ENCODE measurements at places on chromosomes 1 and 21.

GRCh38 chr1:93349231-93350135 is 3.8 kb downstream of the DR1 start:
- no peak for DNase-seq

GRCh38 chr1:1080122-1080757 is 6.1 kb upstream of the RNF223 start:
- peak; percentile 42 for DNase-seq

- no peak for DNase-seq
Observed at GRCh38 chr1:181100015-181100905, 11.8 kb downstream of the IER5 start.

GRCh38 chr1:79364896-79365295 is 358.4 kb upstream of the ADGRL4 start:
- no peak for DNase-seq

- no peak for DNase-seq
Observed at GRCh38 chr1:178500936-178501554, 4.3 kb upstream of the CLEC20A start.

DNA sequence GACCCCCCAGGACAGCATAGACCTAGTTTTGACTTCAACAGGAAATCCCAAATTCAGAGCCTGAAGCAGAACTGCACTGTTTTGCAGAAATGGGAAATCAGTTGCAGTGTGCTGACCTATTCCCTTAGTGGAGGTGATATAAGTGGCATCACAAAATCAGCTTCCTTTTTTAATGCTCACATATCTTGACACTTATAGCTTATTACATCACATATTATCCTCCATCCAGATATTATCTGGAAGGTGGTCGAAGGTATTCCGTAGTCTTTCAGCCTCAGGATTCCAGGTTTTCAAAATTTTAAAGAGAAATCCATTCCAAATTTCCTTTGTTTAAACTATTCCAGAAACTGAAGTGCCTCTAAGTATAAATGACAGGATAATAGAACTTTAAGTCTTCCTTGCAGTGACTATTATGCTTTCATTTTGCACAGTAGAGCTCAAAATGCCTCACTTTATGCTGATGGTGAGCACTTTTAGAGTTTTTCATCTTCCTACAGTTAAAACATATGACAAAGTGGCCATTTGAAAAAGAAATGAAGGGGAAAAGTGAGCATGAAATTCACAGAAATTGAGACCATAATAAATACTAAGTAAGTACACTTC is 106.4 kb upstream of the DPYD start:
- no peak for DNase-seq

GRCh38 chr1:75727571-75727970 is 3.1 kb downstream of the ACADM start:
- DNase-seq, result no peak

DNA sequence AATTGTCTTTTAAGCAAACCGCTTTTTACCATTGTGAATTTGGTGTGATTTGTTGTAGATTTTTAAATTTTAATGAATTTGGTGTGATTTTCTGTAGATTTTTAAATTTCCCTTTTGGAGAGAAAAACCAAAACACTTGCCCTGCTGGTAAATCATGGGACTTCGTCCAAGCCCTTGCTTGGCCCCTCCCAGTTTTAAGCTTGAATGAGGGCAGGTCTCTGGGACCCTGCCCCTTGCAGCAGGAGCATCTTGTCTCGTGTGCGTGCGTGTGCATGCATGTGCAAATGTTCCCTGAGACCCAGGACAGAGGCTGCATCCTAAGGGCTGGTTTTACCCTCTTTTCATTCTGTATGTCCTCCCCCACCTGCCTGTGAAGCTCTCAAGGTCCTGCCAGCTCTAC is 248.6 kb downstream of the GREM2 start:
- DNase-seq, result no peak

GRCh38 chr1:155175281-155175926 is 1.8 kb downstream of the TRIM46 start:
- DNase-seq, result no peak

- no peak for DNase-seq
Observed at GRCh38 chr1:95876276-95876675, 642.3 kb downstream of the RWDD3 start.

DNA sequence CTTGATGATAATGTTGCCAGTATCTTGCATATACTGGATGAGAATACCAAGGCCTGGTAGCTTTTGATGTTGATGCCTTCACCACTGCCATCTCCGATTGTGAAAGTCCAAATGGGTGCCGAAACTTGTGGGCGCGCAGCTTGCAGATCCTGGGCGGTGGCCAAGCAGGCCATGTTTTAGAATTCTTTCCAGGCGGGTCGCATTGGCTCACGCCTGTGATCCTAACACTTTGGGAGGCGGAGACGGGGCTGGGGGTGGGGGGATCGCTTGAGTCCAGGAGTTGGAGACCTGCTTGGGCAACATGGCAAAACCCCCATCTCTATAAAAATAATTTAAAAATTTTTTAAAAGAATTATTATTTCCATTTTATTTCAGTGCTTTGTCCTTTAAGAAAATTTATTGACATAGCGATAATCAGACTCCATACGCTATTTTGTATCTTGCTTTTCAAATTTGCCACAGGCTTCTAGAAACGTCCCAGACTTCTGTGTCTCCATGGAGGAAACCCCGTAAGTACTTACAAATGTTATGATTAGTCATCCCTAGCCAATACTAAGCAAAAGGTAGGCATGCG is 592 bp upstream of the ZNF326 start:
- no peak for DNase-seq

DNA sequence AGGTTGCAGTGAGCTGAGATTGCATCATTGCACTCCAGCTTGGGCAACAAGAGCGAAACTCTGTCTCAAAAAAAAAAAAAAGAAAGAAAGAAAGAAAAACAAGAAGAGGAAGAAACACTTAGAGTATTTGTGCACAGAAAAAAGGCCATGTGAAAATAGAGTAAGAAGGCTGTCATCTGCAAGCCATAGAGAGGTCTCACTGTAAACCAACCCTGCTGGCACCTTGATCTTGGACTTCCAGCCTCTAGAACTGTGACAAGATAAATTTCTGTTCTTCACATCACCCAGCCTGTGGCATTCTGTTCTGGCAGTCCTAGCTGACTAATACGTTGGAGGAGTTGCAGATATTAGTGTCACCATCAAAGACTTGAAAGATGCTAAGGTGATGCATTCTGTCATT is 12.1 kb upstream of the ZDHHC18 start:
- no peak for DNase-seq

GRCh38 chr1:12179111-12179519 is 12.3 kb downstream of the TNFRSF1B start:
- DNase-seq, result no peak

- no peak for DNase-seq
Observed at GRCh38 chr1:211885747-211886522, 55.4 kb upstream of the LPGAT1 start.

DNA sequence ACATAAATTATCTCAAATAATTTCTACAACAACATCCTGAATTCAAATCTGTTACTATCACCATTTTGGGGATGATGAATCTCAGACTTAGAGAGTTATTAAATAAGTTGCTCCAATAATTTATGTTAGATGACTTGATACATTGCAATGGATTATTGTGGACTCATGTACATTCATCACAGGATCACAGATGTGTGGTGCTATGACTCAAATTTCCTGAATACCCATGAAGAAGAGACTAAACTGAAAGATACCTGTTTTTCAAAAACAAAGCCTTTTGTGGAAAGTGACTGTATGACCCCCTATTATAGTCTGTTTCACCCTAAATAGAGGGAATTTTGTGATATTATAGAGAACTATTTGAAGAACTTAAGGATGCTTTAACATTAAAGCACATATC is 315.0 kb downstream of the PLA2G4A start:
- no peak for DNase-seq

DNA sequence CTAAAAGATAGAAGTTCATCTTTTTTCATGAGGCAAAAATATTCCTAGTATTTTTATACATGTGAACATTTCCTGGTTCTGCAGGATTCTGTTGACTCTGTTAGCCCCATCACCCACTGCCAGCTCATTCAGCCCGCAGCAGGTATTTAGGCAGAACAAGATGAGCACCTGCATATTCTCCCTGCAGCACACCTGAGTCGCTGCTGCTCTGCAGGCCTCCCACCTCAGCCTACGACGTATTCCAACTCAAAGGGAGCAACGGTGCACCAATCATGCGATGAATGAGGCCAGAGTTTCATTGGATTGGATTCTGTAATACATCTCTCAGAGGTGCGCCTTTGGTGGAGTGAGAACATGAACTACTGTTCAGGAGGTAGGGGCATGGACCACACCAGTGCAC is 87.6 kb downstream of the CNIH3 start:
- DNase-seq, result no peak

GRCh38 chr1:42456754-42457089 is 379 bp downstream of the PPCS start:
- DNase-seq, result no peak

DNA sequence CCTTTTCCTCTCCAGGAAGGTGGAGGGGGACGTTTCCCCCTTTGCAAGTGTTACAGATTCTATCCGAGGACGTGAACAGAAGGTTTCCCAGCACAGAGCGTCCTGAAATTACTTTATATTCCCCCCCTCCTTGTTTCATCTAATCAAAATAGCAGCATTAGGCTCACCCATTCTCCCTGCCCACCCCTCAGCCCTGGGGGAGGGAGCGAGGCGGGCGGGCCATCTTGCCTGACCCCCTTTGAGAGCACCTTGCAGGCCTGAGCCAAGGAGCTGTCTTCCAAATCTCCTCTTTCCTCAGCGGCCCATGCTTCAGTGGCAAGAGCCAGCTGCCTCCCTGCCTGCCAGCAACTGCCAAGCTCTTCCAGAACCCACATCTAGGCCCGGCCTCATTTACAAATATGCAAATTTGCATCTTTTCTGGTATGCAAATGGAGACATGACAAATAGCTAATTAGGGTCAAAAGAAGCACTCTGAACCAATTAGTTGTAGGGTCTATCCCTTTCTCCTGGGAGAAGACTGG is 69.1 kb upstream of the POU3F1 start:
- DNase-seq, result peak; percentile 9

DNA sequence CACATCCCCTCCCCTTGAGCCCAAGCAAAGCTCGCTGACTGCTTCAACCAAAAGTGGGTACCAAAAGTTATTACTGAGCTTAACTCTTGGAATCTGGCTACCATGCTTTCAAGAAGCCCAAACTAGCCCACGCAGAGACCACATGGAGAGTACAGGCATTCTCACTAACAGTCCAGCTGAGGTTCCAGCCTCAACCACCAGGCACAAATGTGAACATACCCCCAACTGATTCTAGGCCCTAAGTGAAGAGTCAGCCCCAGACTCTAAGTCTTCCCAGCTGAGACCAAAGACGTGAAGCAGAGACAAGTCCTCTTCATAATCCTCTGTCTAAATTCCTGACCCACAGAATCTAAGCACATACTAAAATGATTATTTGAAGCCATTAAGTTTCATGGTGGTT is 36.8 kb downstream of the EVI5 start:
- DNase-seq, result no peak

- DNase-seq, result no peak
Observed at GRCh38 chr1:9442278-9442846, 96.9 kb upstream of the SLC25A33 start.

- no peak for DNase-seq
Observed at GRCh38 chr1:54253480-54253879, 53.5 kb downstream of the MRPL37 start.

- DNase-seq, result no peak
Observed at GRCh38 chr1:106831511-106831910, 225.0 kb upstream of the PRMT6 start.

DNA sequence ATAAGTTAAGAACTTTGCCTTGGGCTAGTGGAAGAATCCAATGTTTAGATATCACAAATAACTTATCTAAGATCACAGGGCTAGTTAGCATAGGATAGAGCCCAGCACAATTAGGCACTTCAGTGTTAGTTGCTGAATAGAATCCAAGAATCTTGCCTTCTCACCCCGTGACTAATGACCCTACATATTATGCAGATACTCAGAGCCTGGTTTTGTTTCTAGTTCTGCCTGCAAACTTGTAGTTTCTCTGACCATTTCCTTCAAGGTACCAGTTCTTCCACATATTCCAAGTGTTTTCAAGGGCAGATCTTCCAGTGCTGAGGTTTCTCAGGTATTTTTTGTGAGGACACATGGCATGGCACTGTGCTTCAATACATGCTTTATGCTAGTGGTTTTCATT is 239.3 kb downstream of the KCNK2 start:
- no peak for DNase-seq

- DNase-seq, result no peak
Observed at GRCh38 chr1:245276445-245276844, 121.7 kb downstream of the KIF26B start.

- DNase-seq, result no peak
Observed at GRCh38 chr1:59967141-59967697, 40.6 kb upstream of the CYP2J2 start.

DNA sequence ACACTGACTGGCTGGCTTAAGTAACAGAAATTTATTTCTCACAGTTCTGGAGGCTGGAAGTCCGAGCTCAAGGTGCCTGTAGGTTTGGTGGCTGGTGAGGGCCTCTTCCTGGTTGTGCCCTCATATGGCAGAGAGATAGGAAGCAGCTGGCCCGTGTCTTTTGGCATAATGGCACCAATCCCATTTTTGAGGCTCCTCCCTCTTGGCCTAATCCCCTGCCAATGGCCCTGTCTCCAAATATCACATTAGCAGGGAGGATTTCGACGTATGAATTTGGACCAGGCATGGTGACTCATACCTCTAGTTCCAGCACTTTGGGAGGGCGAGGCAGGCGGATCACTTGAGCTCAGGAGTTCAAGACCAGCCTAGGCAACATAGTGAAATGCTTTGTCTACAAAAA is 37.4 kb downstream of the AGPAT3 start:
- DNase-seq, result no peak

DNA sequence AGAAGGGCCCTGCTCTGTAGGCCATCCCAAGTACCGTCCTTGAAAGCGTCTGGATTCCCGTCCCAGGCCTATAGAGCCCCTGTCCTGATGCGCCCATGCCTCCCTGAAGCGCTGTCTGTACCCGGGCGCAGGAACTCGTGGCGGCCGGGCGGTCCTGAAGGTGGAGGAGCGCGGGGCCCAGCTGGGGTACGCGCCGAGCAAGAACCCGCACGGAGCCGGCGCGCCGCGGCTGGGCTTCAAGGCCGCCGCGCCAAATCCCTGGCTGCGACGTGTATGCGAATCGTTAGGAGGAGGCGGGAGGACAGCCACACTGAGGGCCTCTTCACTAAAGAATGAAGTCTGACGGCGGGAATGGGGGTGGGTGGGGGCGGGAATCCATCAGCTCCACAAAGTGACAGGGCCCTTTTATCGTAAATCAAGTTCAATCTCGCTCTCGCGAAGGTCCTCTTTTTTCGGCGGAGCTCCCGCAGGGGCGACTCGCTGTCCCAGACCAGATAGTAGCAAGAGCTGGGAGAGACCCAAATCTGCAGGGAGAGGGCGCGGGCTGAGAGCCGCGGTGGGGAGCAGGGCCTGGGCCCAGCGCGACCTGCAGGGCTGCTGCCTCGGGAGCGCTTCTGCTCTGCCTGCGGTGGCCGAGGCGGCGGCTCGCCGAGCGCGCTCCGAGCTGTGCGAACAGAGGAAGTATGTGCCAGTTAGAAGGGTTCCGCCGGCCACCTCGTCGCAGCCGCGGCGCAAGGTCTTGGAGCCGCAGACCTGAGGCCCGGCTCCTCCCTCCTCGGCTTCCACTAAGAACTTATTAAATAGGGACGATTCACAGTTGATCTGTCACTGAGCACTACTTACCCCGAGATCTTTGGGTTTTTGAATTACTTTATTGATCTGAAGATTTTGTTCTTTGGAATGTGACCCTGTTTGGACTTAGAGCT is 10.4 kb downstream of the BARHL2 start:
- no peak for DNase-seq

All from C1 segment of cervical spinal cord (tissue), 14 donors.